ENCODE measurements at places on chromosomes 12 and 14. TPM values are rescaled to one million over a fixed set of nuclear protein-coding genes. Genes with fewer than 3 reads are reported as not detected.

The DCAF11 gene
- 138 TPM for total RNA-seq

DNA sequence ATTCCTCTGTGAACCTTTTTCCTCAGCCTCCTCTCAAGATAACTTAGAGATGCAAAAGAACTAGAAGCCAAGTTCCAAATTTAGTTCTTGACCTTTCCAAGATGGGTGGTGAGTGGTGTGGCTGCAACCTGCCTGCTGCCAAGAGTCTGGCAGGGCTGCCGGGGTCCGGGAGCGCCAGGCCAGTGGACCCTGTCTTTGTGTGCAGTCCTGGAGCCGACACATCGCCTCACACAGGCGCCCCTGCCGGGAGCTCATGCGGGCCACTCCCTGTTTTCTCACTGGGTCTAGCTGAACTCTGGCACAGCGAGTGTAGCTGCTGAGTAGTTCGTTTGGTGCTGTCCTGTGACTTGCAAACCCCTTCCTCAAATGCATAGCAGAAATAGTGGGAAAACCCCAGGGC is 84.9 kb downstream of the CACNA1C start:
- DNase-seq = no peak

DNA sequence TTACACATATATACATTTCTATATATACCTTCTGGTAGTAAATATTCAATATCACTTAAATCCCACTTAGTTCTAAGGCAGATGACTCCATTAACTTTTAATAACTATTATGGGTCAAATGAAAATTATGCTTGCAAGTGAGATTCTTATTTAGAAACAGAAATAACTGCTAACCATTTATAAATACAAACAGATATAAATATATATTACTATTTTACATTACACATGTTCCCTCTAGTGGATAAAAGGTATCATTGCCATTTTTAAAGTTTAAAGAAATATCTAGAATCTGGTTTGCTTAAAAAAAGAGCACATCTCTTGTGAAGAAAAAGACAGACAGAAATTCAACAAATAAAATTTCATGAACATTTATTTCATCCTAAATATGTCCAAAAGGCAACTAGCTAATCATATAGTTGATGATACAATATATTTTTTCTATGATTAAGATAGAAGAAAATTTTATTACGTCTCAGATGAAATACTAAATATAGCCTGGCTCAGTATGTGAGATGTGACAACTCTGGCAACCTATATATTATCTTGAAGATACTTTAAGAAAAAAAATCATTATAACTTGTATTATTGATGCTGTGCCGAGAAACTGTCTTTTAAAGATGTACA is 11.7 kb upstream of the RAD51AP1 start:
- no peak for DNase-seq

- DNase-seq = no peak
These were observed 332.5 kb downstream of the CEP128 start for GRCh38 chr14:80609055-80609454.

The ENDOU gene
- total RNA-seq = 0.27 TPM

- no peak for DNase-seq
These were observed 14.8 kb downstream of the HIP1R start for GRCh38 chr12:122850048-122850445.

The FUT8 gene
- total RNA-seq = 27.2 TPM

DNA sequence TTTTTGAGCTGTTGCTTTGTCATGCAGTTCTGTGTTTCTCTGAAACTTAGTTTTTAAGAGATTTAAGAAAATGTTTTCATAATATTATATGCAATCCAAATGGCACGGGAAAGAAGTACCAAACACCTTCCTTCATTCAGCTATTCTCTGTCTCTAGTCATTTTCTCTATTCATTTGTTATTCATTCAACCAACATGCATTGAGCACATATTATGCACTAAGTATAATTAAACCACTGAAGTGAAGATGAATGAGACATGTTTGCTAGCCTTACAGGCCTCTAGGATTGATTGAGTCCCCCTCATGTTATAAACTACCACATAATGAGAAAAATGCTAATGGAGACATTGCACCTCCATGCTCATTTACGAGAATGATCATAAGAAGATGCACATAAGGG is 45.7 kb upstream of the CCDC91 start:
- no peak for DNase-seq
